ENCODE measurements at places on chromosomes 13 and 19.

DNA sequence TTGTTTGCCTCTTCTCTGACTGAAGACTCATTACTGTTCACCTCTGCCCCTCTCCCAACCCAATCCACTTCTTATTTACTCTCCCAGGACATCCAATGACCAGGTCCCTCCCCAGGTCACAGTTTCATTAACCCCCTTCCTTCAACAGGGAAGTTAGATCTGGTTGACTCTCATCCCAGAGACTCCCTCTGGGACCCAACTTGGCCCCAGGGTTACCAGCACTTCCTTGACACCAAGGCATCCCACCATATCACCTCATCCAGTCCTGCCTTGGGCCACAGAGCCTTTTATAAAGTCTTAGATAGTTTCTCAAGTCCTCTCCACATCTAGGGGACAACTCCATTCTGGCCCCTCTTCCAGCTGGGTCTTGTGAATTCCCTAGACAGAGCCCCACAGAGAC is 470.6 kb upstream of the TSHZ3 start:
- DNase-seq = no peak

- DNase-seq = no peak
These were observed 15.5 kb upstream of the ZNF14 start for GRCh38 chr19:19748249-19748938.

GRCh38 chr13:65414187-65414586 is 1815.9 kb downstream of the PCDH9 start:
- DNase-seq = no peak

- DNase-seq = no peak
These were observed 2.1 kb upstream of the ERFL start for GRCh38 chr19:41930322-41930722.

DNA sequence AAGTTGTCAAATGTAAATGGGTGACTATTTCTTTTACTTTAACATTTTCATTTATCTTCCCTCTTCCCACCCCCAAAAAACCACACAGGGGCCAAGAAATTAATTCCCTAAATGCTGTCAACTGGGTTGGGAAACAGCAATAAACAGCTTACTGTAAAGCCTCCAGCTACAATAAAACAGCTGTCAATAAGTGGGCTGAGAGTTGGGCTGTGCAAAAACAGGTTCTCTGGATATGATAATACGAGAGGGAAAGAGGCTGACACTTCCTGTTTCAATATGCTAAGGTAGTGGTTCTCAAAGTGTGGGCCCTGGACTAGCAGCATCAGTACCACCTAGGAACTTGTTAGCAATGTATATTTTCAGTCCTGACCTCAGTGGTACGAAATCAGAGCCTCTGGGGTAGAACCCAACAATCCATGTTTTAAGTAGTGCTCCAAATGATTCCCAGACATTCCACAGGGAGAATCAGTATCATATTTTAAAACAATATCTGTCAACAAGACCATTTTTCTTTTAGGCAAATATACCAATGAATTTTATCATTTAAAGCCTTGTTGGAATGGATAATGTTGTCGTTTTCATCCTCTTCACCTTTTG is 8.4 kb downstream of the PCDH9 start:
- no peak for DNase-seq

DNA sequence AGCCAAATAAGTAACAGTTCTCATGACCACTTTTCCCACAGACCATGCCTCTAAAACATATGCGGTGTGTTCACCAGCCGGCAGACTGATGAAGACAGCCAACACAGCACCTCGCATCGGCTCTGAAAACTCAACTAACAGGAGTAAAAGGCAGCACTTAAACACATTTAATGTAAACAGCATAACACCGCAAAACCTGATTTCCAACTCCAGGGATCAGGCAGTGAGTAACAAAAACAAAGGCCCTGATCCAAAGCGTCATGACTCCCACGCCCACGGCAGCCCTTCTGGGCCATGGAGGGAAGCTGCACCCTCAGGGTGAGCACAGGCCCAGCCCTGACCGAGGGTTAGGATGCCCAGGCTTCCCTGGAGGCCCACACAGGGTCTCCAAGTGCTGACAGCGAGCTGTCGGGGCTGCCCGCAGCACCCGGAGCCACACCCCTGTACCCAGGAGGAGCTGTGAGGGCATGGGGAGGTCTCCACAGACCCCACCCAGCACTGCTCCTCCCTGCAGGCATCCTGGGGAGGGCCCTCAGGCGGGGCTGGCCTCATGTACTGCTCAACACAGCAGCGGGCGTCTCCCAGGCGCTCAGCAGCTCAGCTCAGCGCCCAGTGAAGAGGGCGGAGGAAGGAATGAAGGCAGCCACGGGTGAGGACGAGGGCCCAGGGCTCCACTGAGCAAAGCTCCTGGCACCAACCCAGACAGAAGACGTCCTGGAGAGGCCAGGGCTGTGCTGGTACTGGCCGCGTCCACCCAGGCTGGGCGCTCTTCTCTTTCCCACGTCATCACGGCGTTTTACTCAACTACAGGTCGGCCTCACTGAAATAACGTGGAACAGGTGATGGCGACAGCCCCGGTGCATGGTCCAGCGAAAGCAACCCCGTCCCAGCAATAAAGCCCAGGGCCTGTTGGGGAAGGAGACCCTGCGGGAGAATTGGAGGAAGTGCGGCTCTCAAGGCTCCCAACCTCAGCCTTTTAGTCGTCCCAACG is 53.7 kb downstream of the RASA3 start:
- no peak for DNase-seq

DNA sequence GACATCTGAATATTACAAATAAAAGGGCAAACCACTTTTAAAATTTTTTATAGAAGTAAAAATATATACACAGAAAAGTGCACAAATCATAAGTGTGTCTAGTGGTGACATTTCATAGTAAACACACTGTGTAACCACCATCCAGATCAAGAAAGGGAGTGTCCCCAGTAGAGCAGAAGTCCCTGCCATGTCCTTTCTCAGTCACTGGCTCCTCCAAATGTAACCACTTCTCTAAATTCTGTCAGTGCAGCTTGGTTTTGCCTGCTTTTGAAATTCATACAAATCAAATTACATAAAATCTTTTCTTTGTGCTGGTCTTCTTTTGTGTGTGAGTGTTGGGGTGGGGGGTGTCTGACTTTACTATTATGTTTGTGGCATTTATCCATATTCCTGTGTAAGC is 116.5 kb downstream of the RBM26 start:
- no peak for DNase-seq

DNA sequence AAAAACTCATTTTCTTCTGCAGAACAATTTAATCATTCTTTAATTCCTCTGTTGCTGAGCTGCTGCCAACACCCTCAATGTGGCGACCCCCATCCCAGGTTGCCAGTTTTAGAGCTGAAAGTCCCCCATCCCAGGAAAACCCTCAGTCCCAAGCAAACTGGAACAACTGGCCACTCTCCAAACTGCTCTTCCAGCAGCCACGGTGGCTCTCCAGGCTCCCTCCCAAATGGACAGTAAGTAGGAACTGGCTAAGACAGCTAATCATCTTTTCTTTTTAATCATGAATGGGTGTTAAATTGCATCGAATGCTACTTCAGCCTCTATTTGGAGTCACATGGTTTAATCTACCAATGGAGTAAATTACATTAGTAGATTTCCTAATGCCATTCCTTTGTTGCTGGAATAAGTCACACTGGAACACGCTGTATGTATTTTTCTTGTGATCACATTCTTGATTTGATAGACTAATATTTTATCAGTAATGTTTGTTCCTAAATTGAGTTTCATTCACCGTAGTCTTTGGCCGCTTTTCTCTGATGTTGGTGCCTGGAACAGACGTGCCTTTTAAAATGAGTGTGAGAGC is 33.7 kb upstream of the VSTM2B start:
- DNase-seq = no peak

- no peak for DNase-seq
These were observed 6.4 kb upstream of the EPHX3 start for GRCh38 chr19:15238639-15239155.

- no peak for DNase-seq
These were observed 44.7 kb upstream of the GPI start for GRCh38 chr19:34320277-34320676.

DNA sequence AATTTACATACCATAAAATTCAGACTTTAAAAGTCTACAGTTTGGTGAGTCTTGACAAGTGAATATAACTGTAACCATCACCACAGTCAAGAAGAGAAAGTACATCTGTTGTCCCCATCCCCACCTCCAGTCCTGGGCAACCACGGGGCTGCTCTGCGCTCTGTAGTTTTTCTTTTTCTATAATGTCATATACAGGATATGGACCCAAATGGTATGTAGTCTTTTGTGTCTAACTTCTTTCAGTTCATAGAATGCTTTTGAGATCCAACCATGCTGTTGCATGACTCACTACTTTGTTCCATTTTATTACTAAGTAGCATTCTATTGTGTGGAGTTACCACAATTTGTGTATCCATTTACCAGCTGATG is 103.9 kb downstream of the DOCK9 start:
- no peak for DNase-seq

- no peak for DNase-seq
These were observed 29.2 kb downstream of the PIP5K1C start for GRCh38 chr19:3670796-3671679.

- DNase-seq = no peak
These were observed 12.5 kb downstream of the NOP53 start for GRCh38 chr19:47757617-47758442.

GRCh38 chr13:102400675-102401145 is 1.1 kb downstream of the FGF14 start:
- no peak for DNase-seq

GRCh38 chr19:46131485-46132143 is 7.1 kb upstream of the IGFL3 start:
- no peak for DNase-seq

- DNase-seq = no peak
These were observed at the start of gene MCF2L for GRCh38 chr13:112968910-112969691. Gene MCF2L (plus strand): TSS chr13:112969214. CDS start chr13:112969380, 166 bp downstream.

DNA sequence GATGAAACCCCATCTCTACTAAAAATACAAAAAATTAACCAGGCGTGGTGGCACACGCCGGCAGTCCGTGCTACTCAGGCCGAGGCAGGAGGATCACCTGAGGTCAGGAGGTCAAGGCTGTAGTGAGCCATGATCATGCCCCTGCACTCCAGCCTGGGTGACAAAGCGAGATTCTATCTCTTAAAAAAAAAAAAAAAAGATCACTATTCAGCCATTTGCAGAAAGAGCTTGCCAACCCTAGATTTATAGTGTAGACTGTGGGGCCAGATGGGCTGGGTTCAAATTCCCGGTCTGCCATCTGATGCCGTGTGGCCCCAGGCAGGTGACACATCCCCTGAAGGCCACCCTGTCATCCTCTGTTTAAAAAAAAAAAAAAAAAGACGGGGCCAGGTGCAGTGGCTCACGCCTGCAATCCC is 28.9 kb downstream of the SMIM24 start:
- DNase-seq = no peak

GRCh38 chr13:50198508-50198907 is 183.3 kb downstream of the KCNRG start:
- DNase-seq = no peak

DNA sequence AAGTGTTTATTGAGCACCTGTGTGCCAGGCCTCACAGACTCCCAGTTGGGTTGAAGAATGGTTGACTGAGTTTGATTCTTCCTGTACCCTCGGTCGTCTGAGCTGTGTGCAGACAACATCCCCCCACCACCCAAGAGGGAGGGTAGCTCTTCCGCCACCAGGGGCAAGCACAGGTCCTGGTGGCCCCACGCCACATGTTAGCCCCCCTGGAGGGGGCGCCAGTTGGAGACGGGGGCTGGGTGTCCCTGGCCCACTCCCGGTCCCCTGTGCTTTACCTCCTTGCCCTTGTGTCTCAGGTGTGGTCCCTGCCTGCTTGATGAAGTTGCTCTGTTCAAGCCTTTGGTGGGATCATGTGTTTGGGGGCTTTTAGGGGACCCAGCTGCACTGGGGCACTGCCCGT is 27.2 kb downstream of the COLGALT1 start:
- no peak for DNase-seq

GRCh38 chr19:11868188-11868587 is 19.4 kb upstream of the ZNF69 start:
- no peak for DNase-seq

- no peak for DNase-seq
These were observed 39.4 kb upstream of the KATNAL1 start for GRCh38 chr13:30346789-30347167.

- DNase-seq = no peak
These were observed 58.0 kb downstream of the USPL1 start for GRCh38 chr13:30675717-30676116.

GRCh38 chr13:75368167-75368566 is 113.8 kb downstream of the TBC1D4 start:
- no peak for DNase-seq

- DNase-seq = no peak
These were observed 38.0 kb downstream of the WTIP start for GRCh38 chr19:34519602-34520001.

DNA sequence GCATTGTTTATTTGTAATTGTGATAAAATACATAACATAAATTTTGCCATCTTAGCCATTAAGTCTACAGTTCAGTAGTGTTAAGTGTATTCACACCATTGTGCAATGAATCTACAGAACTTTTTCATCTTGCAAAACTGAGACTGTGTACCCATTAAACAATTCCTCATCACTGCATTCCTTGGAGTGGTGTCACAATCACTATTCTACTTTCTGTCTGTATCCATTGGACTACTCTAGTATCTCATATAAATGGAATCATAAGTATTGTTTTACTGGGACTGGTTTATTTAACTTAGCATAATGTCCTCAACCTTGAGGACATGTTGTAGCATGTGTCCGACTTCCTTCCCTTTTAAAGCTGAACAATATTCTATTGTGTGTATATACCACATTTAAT is 36.8 kb downstream of the UFM1 start:
- no peak for DNase-seq

- no peak for DNase-seq
These were observed 52.8 kb downstream of the TNFSF13B start for GRCh38 chr13:108322206-108322824.

- no peak for DNase-seq
These were observed 12.2 kb downstream of the WIZ start for GRCh38 chr19:15437355-15438123.

- no peak for DNase-seq
These were observed 393.7 kb downstream of the FOXO1 start for GRCh38 chr13:40272776-40273139.

DNA sequence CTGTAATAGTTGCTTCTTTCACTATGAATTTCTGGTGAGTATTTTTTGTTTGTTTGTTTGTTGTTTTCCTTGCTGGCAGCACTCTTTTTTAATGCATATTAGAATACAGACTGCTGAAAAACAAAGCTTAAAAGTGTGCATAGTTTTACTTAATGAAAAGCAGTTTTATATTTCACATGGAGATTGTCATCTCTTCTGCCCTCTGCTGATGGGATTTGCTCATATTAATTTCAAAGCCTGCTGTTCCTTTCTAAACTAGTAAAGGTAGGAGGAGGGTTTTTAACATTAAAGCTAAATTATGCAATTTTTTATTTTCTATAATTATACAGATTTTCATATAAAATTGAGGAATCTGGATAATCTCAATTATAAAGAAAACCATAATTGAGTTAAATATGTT is 692.6 kb upstream of the SLITRK1 start:
- no peak for DNase-seq

DNA sequence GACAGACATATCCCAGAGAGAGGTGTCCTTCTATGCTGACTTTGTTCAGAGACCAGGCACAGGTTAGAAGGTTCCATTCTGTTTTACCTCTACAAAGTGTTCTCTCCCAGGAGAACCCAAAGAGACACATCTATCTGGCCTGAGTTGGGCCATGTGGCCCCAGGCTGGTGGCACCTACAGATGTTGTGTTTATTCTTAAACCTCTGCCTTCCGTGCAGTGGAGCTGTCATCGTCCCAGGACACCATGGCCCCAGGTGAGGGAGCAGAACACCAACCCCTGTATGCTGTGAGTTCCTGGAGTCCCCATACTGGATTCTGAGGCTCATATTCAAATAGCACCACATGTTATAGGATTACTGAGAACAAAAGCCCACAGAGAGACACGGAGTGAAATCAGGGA is 3.9 kb downstream of the KIR3DL3 start:
- no peak for DNase-seq

GRCh38 chr13:102042746-102043145 is 359.1 kb downstream of the FGF14 start:
- no peak for DNase-seq
